Muscle of back (tissue), 13 donors: ENCODE measurements at places on chromosomes 12 and 14. TPM values are rescaled to one million over a fixed set of nuclear protein-coding genes. Genes with fewer than 3 reads are reported as not detected.

BICD1 gene
- 8.7 TPM for polyA plus RNA-seq

FICD gene
- 2.5 TPM for polyA plus RNA-seq

ABCC9 gene
- polyA plus RNA-seq, result 79.1 TPM

DNA sequence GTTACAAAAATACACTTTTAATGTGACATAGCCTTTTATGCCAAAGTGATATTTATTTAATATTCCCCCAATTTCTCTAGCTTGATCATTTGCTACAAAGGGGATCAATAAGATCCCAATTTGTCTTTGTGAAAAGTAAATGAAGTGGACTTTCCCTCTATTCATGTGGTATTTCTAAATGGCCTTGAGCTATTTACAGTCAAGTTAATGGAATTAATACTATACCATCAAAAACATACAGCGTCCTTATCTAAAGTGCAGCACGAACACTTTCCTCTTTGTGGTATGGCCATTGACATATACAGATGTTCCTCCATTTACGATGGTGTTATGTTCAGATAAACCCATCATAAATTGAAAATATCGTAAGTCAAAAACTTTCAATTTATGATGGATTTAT is 23.2 kb downstream of the CFL2 start:
- no peak for DNase-seq

GRCh38 chr12:6228535-6229223 is 28.5 kb downstream of the CD9 start:
- no peak for DNase-seq

DNA sequence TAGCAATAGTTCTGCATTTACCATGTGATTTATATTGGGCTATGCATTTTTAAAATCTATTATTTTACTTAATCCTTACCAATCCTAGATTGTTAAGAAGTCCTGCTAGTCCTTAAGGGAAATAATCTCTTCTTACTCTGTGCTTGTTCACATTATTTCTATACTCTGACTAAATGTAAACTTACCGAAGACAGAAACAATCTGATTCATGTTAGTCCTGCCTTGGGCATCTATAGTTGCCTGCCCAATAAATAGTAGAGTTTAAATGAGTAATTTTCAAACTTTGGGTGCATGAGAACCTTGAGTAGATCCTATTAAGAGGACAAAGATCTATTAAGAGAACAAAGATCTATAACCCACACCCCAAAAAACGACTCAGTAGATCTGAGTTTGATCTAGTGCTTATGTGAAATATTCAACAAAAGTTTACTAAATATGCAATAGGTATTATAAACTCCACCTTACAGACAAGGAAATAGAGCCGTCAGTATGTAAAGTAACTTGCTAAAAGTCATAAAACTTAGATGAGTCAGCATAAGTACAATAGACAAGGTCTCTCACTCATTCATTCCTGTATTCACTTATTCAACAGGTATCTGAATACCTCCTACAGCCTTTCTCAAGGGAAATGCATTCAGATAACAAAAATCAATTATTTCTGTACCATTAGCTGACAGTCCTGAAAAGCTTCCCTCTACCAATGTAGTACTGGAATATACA is 127.6 kb downstream of the PAWR start:
- no peak for DNase-seq

- DNase-seq, result no peak
Measured at GRCh38 chr14:100407376-100408102, 84.4 kb downstream of the SLC25A47 start.

DNA sequence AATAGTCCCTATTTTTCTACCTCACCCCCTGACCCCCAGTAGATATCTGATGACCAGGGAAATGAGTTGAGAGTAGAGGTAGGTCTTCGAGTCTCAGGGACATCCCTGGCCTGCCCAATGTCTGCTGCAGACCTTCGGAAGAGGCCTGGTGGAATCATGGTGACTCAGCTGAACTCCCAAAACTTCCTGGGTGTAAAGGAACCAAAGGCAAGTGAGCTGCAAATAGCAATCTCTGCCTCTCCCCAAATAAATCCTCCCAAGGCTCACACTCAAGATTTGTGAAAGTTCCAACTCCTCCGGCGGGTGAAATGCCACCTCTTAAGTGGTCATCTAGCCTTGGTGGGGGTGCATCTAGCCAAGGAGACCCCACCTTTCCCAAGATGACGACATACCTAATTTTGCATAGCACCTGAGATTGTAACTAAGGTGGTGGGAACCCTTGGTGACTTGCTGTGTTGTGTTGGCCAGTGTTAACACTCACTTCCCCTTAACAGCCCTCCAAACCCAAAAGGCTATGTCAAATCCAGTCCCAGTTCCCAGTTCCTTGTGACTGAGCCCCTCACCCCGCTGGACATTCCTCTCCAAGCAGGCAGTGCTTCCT is 6.3 kb downstream of the ZFP36L1 start:
- DNase-seq, result peak; percentile 47

DNA sequence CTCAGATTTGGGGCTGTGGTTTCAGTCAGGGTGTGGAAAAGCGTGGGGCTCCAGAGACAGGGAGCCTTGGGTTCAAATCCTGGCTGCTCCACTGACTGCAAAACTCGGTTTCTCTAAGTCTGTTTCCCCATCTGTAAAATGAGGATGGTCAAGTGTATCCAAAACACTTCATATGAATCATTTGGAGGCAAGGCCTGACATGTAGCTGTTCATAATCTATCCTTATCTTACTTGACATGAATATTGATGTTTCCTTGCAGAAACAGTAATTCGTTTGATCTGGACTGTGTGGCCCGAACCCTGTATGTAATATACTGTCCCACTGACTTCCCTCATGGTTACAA is 1.5 kb upstream of the CCDC63 start:
- DNase-seq, result no peak

DNA sequence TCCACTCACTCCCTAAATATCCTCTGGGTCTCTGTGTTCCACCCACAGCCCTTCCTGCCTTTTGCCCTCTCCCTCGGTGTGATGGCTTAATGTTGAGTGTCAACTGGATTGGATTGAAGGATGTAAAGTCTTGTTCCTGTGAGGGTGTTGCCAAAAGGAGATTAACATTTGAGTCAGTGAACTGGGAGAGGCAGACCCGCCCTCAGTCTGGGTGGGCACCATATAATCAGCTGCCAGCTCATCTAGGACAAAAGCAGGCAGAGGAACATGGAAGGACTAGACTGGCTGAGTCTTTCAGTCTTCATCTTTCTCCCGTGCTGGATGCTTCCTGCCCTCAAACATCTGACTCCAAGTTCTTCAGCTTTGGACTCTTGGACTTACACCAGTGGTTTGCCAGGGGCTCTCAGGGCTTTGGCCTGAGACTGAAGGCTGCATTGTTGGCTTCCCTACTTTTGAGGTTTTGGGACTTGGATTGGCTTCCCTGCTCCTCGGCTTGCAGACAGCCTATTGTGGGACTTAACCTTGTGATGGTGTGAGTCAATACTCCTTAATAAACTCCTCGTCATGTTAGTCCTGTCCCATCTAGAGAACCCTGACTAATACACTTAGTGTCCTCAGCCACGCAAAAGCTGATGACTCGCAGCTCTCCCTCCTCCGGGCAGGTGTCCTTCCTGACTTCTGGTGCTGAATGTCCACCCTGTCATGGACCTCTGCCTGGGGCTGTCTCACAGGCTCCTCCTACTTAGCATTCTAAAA is 5.9 kb downstream of the DGLUCY start:
- no peak for DNase-seq

GRCh38 chr12:25186038-25186787 is 8.7 kb downstream of the DNAI7 start:
- no peak for DNase-seq

DNA sequence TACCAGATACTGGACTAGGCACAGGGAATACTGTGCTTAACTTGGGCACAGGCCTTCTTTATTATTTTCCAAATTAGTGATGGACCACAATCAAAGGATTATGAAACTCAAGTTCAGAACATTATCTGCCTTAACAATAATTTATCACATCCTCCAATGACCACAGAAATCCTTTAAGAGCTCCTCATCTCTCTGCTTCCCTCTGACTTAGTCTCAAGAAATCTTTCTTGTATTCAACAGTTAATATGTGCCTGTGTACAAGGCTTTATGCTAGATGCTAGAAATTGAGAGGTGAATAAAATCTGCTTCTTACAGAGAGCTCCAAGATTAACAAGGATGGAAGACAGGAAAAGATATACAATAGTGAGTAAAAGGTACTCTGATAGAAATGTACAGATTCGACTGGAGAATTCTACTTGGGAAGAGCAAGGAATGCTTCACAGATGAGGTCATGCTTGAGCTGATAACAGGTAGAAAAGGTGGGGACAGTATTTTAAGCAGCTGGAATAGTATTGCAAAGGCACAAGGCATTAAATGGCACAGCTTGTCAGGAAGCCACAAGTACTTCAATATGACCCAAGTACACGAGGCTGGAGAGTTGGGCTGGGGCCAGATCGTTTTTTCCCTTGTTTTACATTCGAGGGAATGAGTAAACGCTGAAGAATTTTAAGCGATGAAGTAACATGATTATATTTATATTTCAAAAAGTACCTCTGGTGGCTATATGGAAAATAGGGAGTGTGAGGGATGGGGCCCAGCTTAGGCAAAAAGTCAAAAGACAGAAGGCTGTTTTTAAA is 55.1 kb upstream of the ARID2 start:
- peak; percentile 62 for DNase-seq

DNA sequence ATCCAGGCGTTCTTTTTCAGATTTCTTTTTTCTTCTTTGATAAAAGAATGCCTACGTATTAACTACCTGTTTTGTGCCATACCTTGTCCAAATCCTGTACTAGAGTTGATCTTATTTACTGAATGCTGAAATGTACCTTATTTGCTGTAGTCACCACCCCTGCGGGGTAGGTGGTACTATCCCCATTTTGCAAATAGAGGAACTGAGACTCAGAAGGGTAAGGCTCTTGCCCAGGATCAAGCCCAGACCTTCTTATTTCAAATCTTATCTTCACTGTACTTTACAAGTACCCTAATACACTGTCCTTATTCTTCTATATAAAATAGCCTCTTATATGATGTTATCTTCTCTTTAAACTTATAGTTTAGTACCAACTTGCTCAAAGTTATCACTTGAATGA is 206.5 kb downstream of the SLC41A2 start:
- no peak for DNase-seq

DNA sequence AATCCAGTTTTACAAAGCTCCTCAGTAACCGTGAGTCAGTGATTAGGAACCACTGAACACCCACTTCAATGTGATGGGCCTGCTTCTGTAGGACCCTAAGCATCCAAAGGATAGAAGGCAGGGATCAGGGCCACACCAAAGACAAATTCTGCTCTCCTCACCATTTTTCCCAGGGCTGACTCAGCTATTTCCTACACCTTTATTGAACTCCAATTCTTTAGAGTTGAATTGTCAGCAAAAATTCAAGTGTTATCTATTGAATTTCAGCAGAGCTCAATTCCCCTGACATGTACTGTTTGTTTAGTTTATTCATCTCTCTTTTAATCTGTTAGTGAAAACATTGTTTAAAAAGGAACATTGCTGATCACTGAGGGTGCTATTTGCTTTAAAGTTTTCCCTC is 457.7 kb upstream of the TMPO start:
- no peak for DNase-seq

DNA sequence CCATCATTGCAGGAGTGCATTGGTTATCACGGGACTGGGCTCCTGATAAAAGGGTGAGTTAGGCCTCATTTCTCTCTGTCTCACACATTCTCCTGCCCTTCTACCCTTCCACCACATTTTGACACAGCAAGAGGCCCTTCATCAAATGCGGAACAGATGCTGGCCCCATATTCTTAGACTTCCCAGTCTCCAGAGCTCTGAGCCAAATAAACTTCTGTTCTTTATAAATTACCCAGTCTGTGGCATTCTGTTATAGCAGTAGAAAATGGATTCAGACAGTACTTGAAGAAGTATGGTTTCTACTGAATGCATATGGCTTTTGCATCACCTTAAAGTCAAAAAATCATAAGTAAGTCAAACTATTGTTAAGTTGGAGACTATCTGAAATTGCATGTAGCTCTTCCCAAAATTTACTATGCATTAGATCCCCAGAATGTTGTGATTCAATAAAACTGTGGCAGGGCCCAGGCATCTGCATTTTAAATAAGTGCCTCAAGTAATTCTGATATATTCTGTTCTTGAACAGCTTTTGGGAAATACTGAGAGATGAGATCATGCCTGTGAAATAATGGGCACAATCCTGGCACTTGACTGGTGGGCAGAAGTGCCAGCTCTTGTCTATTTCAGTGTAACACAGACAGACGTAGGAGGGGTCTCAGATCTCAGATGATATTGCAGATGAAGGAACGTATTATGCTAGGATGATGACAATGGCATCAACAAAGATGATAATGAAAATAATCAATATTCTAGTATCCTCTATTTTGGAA is 68.2 kb downstream of the E2F7 start:
- no peak for DNase-seq

- DNase-seq, result no peak
Measured at GRCh38 chr14:95063391-95063790, 93.9 kb downstream of the DICER1 start.

GRCh38 chr12:10457760-10458159 is 4.6 kb upstream of the KLRC1 start:
- DNase-seq, result no peak
